Fibroblast of the aortic adventitia (primary cell): ENCODE measurements at places on chromosomes 11 and 22. TPM values are rescaled to one million over a fixed set of nuclear protein-coding genes. Genes with fewer than 3 reads are reported as not detected.
A peak's percentile ranks its signal among the peaks of the same experiment; 100 is the strongest.

GRCh38 chr11:33934450-33934849 is 42.6 kb upstream of the LMO2 start:
- no peak for DNase-seq

DNA sequence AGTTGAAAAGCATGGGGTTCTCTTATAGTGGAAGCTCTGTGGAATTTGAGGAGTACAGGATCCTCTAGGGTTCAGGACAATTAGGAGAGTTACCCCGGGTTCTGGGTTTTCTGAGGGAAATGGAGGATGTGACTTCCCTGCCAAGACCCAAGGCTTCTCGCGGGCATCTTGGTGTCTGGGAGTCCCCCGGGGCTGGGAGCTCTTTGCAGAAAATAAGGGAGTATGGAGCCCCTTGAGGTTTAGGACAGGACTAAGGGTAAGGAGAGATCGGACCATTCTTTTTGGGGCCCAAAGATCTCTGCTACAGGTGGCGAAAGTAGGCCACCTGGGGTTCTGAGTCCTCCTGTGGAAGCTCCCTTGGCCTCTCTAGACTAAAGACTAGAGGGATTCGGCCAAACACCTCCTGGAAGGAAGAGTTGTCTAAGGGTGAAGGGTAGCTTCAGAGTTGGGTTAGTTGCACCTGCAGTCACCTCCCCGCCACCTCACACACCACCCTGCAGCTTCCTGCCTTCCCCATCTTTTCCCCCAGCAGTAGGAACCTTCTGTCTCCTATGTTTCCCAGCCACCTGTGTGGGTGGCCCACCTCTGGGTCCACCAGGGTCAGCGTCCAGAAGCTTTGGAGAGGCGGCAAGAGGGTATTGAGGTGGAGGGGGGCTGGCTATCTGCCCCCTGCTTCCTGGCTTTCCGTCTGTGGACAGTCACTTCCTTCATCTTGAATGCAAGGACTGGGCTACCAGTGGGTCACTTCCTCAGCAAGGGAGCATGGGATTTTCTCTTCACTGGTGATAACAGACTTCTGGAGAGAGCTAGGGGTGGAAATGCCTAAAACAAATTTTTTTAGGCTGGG is 908 bp downstream of the LIMK2 start:
- no peak for DNase-seq

CNIH2 gene
- 1.1 TPM in 1 of 2 replicates, not detected in the other for total RNA-seq

GRCh38 chr11:112606656-112607055 is 346.0 kb upstream of the PLET1 start:
- no peak for DNase-seq

KREMEN1 gene
- 2.5 and 5.7 TPM in 2 replicates for total RNA-seq

DNA sequence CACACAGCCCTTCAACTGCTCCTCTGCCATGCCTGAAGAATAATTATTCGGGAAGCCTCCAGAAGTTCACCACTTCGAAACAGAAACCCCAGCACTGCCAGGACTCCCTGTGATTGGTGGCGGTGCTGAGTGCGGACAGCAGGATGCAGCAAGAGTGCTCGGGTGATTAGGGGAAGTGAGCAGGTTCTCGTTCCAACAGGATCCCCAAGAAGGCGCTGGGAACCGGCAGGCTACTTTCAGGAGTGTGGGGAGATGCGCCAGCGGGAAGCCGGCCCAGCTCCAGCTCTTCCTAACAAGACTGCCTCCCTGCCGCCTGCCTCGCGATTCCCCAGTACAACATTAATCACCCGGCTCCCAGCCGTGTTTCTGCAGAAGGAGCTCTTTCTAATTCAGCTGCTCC is 630.2 kb downstream of the BRD1 start:
- no peak for DNase-seq

GRCh38 chr22:32745251-32745995 is 56.1 kb upstream of the TIMP3 start:
- DNase-seq, result peak; percentile 73

- no peak for DNase-seq
These were observed 4.2 kb downstream of the TSSC4 start for GRCh38 chr11:2404735-2405196.

DNA sequence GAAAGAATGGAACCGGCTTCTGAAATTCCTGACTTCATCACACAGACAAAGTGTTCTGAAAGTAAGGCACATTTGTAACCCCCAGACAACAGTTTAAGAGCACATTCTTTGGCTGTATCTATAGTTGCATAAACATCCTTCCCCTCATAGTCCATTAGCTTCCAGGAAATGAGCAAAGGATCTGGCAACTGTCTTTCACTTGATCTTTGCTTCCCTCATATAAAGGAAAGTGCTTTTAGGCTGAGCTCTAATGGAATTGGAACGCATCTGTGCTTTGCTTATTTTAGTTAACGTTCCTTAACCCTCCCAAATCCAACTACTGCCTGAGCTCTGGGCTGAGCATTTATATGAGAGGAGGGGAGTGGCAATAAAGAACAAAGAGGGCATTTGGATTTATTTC is 76.9 kb upstream of the API5 start:
- DNase-seq, result no peak

GRCh38 chr22:35330258-35330861 is 30.7 kb downstream of the TOM1 start:
- DNase-seq, result peak; percentile 74

GRCh38 chr11:71240865-71241691 is 11.3 kb downstream of the SHANK2 start:
- DNase-seq, result peak; percentile 77

CAPN5 gene
- 9.6 and 31.0 TPM in 2 replicates for total RNA-seq

- no peak for DNase-seq
These were observed 456.8 kb downstream of the MIAT start for GRCh38 chr22:27114186-27114585.

GRCh38 chr22:41458161-41458728 is 10.2 kb downstream of the PHF5A start:
- no peak for DNase-seq

DNA sequence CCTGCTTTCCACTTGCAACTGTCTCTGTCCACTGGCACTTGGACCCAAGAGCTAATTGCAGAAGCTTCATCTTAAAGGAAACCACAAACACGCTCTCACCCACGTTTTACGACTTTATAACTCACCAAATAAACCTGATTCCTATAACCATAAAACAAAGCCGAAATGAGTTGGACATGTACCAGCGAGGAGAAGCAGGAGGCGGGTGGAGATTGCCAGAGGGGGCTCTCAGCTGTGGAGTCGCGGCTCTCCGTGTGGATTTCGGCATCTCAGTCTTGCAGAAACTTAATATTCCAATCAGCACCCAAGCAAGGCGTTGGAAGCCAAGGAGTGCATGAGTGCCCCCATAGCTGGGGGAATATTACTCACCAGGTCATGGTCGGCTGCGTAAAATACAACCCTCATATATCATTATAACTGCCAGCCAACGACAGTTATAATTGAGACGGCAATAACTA is 483.6 kb downstream of the MN1 start:
- no peak for DNase-seq

DNA sequence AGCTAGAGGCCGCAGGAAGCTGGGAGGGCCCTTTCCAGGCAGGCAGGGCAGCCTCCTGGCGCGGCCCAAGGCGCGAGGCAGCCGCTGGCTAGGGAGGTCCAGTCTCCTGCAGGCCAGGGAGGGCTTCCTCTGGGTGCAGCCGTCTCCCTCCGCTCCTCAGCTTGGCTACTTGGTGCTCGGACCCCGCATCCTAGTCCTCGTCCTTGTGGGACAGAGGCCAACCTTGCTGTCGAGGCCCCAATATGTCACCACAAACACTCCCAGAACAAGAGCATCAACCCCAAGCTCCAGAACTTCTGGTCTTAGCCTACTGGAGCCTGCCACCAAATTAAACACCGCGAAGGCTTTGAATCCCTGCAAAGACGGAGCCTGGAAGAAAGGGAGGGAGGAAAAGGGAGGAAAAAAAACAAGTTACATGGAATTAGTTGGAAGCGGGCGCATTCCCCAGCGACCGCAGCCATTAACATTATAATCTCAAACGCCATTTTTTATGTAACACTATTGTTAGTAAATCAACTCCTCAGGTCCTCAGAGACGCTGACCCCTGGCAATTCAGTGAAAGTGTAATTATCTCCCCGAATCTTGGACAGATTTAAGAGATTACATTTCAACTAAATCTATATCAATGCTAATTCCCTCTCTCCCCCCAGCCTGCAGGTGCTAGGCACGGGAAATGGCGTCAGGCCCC is 12.7 kb upstream of the PAX6 start:
- DNase-seq, result no peak

DNA sequence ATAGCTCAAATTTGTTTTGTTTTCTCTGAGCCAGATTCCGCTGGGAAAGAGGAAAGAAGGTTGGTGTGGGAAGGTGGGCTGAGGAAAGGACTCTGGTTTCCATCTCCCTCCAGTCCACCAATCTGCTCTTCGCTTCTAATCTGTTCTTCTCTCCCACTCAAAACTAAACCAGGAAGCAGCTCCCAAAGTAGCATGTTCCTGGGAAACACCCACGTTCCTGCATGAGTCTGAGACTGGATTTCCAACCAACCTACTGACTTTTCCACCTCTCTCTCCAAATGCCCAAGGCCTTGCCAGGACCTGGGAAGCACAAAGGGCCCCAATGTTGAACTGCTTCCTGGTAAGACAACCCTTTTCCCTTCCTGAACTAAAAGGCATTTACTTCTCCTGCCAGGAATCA is 110.2 kb downstream of the WT1 start:
- no peak for DNase-seq

DNA sequence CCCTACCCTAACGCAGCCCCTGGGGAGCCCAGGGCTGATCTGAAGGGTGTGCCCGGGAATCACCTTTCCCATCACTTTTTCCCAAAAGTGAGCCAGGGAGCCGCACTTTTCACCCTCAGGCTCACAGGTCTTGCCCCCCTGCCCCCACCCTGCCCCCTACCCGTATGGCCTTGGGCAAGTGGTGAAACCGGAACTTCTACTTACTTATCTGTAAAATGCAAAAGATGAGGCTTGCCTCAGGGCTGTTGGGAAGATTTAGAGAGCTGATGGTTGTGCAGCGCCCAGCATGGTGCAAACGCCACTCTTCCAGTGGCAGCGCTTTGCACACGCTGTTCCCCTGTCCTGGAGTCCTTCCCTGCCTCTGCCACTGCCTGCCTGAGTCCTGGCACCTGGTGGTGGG is 8.0 kb downstream of the SYT12 start:
- DNase-seq, result no peak

DNA sequence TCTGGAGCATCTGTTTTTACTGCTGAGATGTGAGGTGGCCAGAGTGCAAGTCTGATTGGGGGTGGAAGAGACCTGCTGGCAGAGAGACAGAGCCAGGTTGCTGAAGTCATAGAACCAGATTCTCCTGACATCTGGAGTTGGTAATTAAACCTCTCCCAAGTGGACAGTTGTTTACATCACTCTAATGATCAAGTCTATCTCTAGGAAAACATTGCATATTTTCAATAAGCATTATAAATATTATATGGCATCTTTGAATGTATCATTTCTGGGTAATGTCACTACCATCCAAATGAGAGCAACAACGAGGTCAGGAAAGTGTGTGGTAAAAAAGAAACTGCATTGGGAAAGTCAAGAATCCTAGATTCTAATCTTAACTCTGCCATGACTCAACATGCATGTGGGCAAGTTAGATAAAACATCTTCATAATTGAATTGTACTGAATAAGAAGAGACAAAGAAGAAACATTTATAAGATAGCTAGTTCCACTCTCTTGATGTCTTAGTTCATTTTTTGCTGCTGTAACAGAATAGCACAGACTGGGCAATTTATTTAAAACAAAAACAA is 351.2 kb upstream of the API5 start:
- no peak for DNase-seq

DNA sequence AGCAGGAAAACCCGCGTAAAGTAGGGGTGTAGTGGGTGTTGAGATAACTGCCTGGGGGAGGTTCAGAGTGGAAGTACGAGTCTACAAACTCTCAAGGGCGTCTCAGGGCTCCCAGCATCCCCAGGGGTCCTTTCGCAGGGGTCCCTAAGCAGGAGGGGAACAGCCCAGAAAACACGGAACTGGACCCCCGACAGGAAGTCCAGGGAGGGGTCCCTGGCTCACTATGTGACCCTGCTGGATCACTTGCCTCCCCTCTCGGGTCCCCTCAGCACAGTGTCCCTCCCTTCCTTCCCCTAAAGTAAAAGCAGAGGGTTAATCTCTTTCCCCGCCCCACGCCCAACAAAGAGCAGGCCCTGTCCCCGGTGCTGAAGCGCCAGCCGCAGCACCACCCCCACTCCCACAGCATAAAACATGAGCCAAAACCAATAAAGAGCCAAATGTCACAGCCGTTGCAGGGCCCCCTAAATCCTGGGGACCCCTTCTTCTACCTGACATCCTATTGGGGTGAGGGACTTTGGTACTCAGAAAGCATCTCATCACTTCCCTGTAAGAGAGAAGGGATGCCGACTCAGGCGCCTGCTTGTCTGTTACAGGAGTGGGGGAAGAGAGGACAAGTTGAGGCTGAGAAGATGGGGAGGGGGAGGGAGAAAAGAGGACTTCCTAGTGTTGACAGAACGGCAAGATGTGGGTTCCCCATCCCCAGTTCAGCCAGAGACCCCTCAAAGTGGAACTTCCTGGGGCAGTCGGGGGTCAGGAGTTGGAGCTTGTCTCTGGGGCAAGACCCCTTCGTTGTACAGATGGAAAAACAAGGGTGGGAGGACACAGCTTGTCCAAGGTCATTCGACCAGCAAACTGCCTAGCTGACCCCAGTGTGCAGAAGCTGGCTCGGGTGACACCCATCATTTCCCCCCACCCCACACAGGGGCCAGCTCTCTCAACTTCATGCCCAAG is 1.4 kb upstream of the NEFH start:
- DNase-seq, result no peak

DNA sequence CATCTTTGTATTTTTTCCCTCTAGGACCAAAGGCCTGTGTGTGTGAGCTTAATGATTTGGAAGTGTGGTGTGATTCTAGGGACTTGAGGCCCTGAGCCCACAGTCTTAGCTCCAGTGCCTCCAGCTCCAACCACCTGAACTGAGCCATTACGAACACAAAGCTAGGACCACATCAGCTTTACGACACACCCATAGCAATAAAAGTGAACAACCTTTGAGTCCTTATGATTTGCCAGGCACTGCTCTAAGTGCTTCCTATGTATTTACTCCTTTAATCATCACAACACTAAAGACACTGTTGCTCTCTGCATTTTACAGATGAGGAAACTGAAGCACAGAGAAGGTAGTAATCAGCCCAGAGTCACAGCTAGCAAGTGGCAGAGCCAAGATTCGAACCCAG is 126.4 kb downstream of the EHF start:
- DNase-seq, result no peak

DNA sequence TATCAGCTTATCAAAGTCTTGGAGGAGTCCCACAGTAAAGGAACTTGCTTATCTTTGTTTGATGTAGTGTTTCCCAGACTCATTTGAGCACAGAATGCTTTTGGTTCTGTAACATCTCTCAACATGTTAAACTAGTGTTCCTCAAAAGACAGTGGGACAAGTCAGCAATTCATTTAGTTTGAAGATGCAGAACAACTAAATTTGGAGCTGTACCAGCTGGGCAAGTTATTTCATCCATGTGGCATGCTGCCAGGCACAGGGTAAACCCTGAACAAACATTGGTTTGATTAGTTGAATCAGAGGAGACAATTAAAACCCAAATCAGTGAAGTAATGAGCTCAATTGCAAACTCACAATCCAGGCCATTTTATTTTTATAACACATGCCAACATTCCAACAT is 141.2 kb downstream of the CSNK2A3 start:
- no peak for DNase-seq
